ENCODE measurements at places on chromosomes 12 and 14.

DNA sequence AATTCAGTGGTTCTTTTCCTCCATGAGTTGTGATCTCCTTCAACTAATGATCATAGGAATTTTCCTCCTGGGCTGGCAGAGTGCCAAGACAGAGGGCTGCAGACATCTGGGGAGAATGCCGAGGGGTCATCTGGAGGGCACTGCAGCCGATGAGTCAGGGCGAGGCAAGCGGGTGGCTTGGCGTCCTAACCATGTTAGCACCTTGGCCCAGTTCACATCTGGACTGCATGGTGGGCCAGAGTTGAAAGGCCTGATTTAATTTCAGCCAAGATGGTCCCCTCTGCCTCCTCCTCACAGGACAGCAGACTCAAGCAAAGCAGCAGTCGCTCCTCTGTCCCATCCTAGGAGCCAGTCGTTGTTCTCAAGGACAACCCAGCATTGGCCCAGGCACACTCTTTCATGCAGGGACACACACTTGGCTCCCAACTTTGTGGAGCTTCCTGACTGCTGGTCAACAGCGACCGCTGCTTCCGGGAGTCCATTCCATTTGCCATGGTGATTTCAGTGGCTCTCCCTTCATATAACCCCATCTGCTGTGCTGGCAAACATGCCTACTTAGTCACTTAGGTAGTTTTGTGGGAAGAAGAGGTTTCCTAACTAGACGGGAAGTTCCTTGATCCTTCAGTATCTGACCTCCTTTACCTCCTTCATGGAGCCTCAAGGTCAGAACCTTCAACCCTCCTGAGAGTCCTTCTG, 161.8 kb downstream of the TTC8 start:
- no peaks in the 10 kb centered on the region for H3K36me3 ChIP-seq
- no peak for DNase-seq
- no peaks in the 10 kb centered on the region for H3K4me1 ChIP-seq
- no peak overlapping the region for H3K27ac ChIP-seq

DNA sequence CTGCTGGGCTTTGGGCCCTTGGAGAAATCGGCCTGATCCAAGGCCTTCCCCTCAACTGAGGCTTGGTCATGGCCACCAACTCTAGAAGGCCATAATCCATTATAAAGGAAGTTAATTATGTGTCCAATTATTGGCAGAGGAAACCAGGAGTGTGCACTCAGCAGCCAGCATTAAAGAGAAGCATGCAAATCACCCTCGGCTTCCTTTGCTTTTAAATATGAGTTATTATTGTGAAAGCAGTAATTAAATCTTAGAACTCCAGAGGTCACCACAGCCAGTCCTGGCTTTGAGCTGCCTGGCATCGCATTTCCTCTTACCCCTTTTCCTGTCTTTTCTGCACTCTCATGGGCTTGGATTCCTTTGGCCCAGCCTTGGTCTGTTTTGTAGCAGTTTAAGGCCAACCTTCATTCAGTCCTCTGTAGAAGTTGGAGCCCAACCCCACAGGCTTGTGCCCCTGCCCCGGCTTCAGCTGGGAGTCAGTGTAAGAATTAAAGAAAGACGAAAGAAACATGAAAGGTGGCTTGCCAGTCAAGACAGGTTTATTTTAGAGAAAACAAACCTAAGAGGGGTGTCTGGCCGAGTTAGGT, 14.7 kb upstream of the KRT86 start:
- peaks cover 6% of the 10 kb centered on the region for H3K36me3 ChIP-seq
- no peak for DNase-seq
- peaks cover 84% of the 10 kb centered on the region for H3K27me3 ChIP-seq
- no peaks in the 10 kb centered on the region for H3K4me1 ChIP-seq
- no peak overlapping the region for H3K4me3 ChIP-seq

DNA sequence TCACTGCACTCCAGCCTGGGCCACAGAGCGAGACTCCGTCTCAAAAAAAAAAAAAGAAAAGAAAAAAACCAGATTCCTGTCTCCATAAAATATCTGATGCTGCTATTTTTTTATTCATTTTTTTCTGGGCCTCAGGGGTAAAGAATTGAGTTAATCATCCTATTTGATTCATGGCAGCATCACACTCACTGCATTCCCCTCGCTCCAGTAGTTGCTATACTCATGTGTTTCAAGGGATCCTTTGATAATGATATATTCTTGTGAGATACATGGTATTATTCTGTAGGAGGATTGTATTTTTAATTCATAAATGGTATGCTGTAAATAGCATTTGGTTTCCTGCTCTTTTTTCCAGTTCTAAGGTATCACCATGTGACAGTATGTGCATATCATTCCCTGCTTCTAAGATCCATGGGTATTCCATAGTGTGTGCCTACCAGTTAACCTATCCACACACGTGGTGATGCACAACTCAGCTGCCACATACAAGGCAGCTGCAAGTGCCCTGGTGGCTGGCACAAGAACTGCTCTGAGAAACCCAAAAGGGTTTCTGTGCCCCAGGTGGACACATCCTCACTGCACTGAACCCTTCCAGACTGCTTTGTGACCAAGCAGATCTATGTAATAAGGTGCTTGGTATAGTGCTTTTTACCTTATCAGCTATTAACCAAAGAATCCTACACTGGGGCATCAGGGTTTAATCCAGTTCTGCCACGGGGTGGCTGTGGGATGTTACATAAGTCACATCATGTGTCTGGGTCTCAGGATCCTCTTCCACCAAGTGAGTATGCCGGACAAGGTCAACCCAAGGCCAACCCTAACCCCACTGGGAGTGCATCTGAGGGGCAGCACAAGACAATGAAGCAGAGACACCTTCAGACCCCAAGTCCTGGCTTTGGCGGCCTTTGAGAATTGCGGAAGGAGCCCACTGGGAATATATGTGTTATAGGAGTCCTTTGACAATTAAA, 74.6 kb downstream of the ZFP36L1 start:
- no peaks in the 10 kb centered on the region for H3K36me3 ChIP-seq
- no peak overlapping the region for H3K27ac ChIP-seq

GRCh38 chr12:69392179-69392928, 32.8 kb downstream of the YEATS4 start:
- H3K27me3 ChIP-seq: no peaks in the 10 kb centered on the region
- no peak overlapping the region for H3K27ac ChIP-seq
- no peak overlapping the region for H3K4me3 ChIP-seq

GRCh38 chr12:27709932-27710591, 570 bp upstream of the MRPS35 start:
- no peaks in the 10 kb centered on the region for H3K36me3 ChIP-seq
- no peaks in the 10 kb centered on the region for H3K27me3 ChIP-seq

DNA sequence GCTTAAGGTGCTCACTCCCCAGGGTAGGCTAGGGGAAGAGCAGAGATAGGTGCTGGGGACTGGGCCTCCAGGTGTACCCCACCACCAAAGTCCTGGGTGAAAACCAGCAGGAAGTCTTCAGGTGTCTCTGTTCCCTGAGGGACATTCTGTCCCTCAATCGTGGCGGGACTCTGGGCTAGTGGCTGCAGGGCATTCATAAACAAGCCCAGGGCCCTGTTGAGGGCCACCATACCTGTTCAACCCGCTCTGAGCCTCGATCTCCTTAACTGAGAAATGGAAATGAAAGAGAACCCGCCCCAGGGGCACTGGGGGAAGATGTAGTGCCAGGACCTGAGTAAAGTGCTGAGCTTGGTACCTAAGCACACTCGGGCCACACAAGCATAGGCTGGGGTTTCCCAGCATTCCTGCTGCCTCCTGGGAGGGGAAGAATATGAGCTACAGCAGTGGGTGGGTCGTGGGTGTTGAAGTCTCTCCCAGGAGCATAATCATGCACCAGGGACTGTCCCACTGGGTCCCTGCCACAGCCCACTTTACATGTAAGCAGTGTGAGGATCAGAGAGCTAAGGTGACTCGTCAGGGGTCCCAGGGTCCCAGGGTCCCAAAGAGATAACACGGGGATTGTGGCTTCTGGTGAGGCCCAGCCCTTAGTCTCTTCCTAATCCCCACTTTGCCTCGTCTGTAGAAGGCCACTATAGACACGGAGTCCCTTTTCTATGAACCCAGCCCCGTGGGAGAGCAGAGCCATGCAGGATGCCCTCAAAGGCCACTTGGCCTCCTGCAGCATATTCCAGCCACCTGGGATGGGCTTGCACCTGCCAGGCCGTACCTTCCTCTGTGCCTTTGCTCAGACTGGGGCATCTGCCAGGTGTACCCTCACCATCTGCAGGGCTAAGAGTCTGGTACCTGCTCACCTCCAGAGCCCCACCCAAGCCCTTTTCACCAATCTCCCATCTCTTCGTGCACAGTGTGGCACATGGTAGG, 14.4 kb downstream of the FAM222A start:
- H3K4me3 ChIP-seq: no peak overlapping the region
- H3K27ac ChIP-seq: no peak overlapping the region
- no peak for DNase-seq
- H3K36me3 ChIP-seq: no peaks in the 10 kb centered on the region

GRCh38 chr12:26018926-26019325, 60.4 kb downstream of the RASSF8 start:
- H3K27ac ChIP-seq: no peak overlapping the region
- H3K27me3 ChIP-seq: no peaks in the 10 kb centered on the region
- H3K4me3 ChIP-seq: no peak overlapping the region
- no peaks in the 10 kb centered on the region for H3K4me1 ChIP-seq
- no peaks in the 10 kb centered on the region for H3K36me3 ChIP-seq

DNA sequence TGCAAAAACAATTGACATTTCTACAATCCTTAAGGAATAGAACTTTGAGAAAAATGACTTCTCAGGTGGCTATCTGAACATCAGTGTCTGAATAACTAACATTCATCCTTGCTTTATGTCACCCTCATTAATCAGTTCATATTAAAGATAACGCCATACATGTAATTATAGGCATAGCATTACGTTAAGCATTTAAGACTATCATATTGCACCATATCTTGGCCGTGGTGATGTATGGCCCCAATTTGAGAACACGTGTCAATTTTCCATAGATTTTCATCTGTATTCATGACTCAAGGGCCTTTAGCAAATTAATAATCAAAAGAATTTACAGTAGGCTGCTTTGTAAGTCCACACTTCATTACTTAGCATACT, 81.6 kb downstream of the SPTSSA start:
- H3K36me3 ChIP-seq: no peaks in the 10 kb centered on the region
- H3K4me3 ChIP-seq: no peak overlapping the region
- no peak overlapping the region for H3K27ac ChIP-seq
- H3K4me1 ChIP-seq: no peaks in the 10 kb centered on the region
- DNase-seq: no peak

DNA sequence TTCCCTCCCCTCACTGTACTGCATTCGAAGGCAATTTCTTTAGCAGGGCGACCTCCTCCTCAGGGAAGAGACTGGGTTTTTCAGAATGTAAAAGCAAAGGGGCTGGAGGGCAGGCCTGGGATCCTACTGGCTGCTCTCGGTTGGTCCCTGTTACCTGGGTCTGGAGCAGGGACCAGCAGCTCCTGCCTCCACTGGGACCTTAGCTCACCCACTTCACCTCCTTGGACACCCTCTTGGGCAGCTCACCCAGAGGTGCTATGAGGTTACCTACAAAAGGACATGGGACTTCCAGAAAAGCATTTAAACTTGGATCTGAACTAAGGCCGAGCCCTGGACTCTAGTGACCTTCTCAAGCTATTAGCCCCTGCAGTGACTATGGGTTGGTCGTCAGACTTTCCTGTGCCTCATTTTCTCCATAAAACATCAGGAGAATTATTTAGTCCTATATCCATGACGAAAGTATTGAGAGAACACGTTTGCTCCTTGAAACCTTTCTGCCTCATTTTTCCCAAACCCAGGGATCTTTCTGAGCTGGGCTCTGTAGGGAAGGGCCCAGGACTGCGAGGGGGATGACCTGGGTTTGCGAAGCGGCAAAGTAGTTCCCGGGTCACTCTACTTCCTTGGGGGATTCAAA, 65.0 kb downstream of the FBXL14 start:
- H3K4me1 ChIP-seq: peaks cover 36% of the 10 kb centered on the region
- no peak overlapping the region for H3K27ac ChIP-seq
- H3K27me3 ChIP-seq: peaks cover 54% of the 10 kb centered on the region
- H3K36me3 ChIP-seq: peaks cover 6% of the 10 kb centered on the region
- no peak for DNase-seq

- H3K4me1 ChIP-seq: peaks cover 23% of the 10 kb centered on the region
- H3K36me3 ChIP-seq: no peaks in the 10 kb centered on the region
- no peak overlapping the region for H3K4me3 ChIP-seq
- H3K27ac ChIP-seq: no peak overlapping the region
- peaks cover 5% of the 10 kb centered on the region for H3K27me3 ChIP-seq
Measured at GRCh38 chr12:52867152-52867551, 18.4 kb upstream of the KRT78 start.

DNA sequence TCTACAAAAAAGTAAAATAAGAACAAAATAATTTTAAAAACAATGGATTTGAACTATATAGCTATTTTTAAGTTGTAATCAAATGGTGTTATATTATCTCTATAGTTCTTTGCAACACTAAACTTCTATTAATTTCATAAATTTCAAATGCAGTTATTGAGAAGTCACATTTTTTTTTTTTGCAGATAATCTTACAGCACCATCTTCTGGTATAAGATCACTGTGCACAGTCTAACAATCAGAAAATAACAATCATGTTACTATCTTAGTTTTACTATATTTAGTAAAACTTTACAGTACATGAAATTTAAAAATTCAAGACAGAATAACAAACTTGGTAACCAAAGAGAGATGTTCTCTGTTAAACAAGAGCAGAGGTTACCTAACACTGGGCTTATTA, 40.6 kb downstream of the GXYLT1 start:
- H3K36me3 ChIP-seq: no peaks in the 10 kb centered on the region
- H3K4me1 ChIP-seq: peaks cover 3% of the 10 kb centered on the region
- no peak for DNase-seq
- H3K27me3 ChIP-seq: no peaks in the 10 kb centered on the region
- H3K4me3 ChIP-seq: no peak overlapping the region

DNA sequence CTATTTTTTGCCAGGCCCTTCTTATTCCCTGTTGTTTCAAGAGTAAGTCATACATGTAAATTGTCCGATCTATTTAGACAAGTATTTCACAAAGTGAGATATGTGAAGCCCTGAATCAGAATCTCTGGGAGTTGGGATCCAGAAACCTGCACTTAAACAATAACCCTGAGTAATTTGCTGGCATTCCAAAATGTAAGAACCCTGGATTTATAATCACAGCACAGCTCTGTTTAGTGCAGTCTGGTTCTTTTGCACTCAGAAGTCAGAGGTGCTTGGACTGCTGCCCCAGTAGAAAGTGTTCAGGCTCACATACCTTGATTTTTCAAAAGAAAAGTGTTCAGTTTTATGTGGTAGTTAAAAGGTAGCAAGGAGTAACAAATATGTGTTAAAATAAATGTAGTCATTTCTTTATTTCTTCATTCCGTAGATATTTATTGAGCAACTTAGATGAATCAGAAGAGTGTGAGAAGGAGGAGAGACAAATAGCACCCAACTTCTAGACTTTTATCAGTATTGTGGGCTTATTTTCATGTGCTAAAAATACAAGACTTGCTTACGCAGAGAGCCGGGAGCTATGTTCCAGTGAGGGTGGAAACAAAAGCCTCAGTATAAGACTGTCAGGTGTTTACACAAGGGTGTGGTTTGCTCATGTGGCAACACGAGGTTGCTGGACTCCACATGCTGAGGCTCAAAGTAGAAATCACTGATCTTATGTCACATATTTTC, 70.1 kb downstream of the SYNE2 start:
- no peak for DNase-seq
- no peak overlapping the region for H3K4me3 ChIP-seq
- no peak overlapping the region for H3K27ac ChIP-seq
- H3K4me1 ChIP-seq: no peaks in the 10 kb centered on the region
- H3K27me3 ChIP-seq: no peaks in the 10 kb centered on the region
